ENCODE measurements at places on chromosomes 4 and X. TPM values are rescaled to one million over a fixed set of nuclear protein-coding genes. Genes with fewer than 3 reads are reported as not detected.

Gene CXCL3
- not detected for total RNA-seq

DNA sequence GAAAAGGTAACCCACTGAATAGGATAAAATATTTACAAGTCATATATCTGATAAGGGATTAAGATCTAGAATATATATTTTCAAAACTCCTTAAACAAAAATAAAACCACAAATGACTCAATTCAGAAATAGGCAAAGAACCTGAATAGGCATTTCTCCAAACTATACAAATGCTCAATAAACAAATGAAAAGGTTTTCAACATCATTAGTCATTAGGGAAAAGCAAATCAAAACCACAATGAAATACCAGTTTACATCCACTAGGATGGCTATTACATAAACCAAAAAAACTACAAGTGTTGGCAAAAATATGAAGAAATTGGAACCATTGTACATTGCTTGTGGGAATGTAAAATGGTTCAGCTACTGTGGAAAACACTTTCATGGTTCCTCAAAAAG lies 167.0 kb upstream of the GALNT7 start:
- H3K27ac ChIP-seq: no peak overlapping the region
- peaks cover 3% of the 10 kb centered on the region for H3K27me3 ChIP-seq

DNA sequence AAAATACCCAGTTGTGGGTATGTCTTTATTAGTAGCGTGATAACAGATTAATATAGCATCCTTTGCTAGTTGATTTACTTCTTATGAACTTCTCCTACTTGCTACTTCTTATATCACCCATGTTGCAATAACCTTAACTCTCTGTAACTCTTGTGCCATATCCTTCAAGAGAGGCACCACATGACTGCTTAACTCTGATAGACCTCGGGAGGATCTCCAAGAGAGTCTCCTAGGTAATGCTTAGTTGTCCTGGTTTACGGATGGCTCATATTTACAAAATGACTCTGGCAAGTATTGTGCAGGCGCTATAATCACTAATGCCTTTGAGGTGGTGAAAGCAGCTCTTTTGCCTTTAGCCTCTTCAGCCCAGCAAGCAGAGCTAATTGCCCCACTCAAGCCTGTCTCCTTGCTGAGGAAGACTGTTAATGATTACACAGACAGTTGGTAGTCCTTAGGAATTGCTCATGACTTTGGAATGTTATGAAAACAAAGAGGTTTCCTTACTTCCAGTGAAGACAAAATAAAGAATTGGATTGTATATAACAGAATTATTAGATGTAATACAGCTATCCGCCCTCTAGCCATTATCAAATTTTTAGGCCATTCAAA lies 1305.8 kb downstream of the PCDH7 start:
- H3K27me3 ChIP-seq: no peaks in the 10 kb centered on the region
- H3K27ac ChIP-seq: no peak overlapping the region
- H3K4me3 ChIP-seq: no peak overlapping the region
- H3K4me1 ChIP-seq: no peaks in the 10 kb centered on the region
- H3K36me3 ChIP-seq: no peaks in the 10 kb centered on the region
- DNase-seq: no peak

Gene MAGEC3
- total RNA-seq: not detected
